Cardiac atrium fibroblast (primary cell): ENCODE measurements at places on chromosomes 6 and 20. TPM values are rescaled to one million over a fixed set of nuclear protein-coding genes. Genes with fewer than 3 reads are reported as not detected.

DDRGK1 gene
- total RNA-seq = 54.9 and 87.8 TPM in 2 replicates

BPIFA1 gene
- not detected in 2 replicates for total RNA-seq

EPPIN gene
- total RNA-seq = not detected in 2 replicates

TUBE1 gene
- 15.7 and 20.6 TPM in 2 replicates for total RNA-seq

SLC22A2 gene
- not detected in 2 replicates for total RNA-seq

BIRC7 gene
- not detected in 2 replicates for total RNA-seq

ASIP gene
- total RNA-seq = not detected in 2 replicates

GINS1 gene
- 3.6 and 4.9 TPM in 2 replicates for total RNA-seq

VSX1 gene
- total RNA-seq = not detected in 2 replicates

KIFC1 gene
- total RNA-seq = 6.0 and 6.8 TPM in 2 replicates

LAMP5 gene
- not detected in 2 replicates for total RNA-seq

TBCC gene
- 25.3 and 34.7 TPM in 2 replicates for total RNA-seq

ENPP3 gene
- 0.81 TPM in 1 of 2 replicates, not detected in the other for total RNA-seq

OR2B6 gene
- total RNA-seq = not detected in 2 replicates

STX11 gene
- total RNA-seq = 2.4 and 2.7 TPM in 2 replicates

PNPLA1 gene
- 0.49 TPM in 1 of 2 replicates, not detected in the other for total RNA-seq

PDYN gene
- not detected in 2 replicates for total RNA-seq

HDGFL1 gene
- total RNA-seq = not detected in 2 replicates

COL11A2 gene
- total RNA-seq = 0.16 and 0.18 TPM in 2 replicates

AIF1 gene
- not detected in 2 replicates for total RNA-seq

TMEM74B gene
- total RNA-seq = 1.1 and 1.5 TPM in 2 replicates

PLEKHG1 gene
- total RNA-seq = 0.90 and 6.5 TPM in 2 replicates

CGAS gene
- 6.0 and 6.3 TPM in 2 replicates for total RNA-seq

HEY2 gene
- total RNA-seq = not detected in 2 replicates

ZBTB22 gene
- 15.9 and 19.0 TPM in 2 replicates for total RNA-seq

GTSF1L gene
- total RNA-seq = not detected in 2 replicates

SYCP2 gene
- total RNA-seq = 0.18 and 0.32 TPM in 2 replicates

ANKRD66 gene
- total RNA-seq = not detected in 2 replicates

MROH8 gene
- 0.36 and 1.9 TPM in 2 replicates for total RNA-seq

LRRC73 gene
- 0.18 and 1.5 TPM in 2 replicates for total RNA-seq

ANGPT4 gene
- not detected in 2 replicates for total RNA-seq

DCDC2 gene
- total RNA-seq = not detected in 2 replicates

SMLR1 gene
- total RNA-seq = not detected in 2 replicates

RAET1E gene
- 0.18 and 0.49 TPM in 2 replicates for total RNA-seq

EPHA7 gene
- under 0.01 and 0.65 TPM in 2 replicates for total RNA-seq

CST5 gene
- not detected in 2 replicates for total RNA-seq

LY6G6D gene
- total RNA-seq = not detected in 2 replicates

ADGRB3 gene
- total RNA-seq = 1.3 and 1.8 TPM in 2 replicates

SCGN gene
- not detected in 2 replicates for total RNA-seq

CCN2 gene
- 511 and 668 TPM in 2 replicates for total RNA-seq
